ENCODE measurements at places on chromosomes 3 and 15.

GRCh38 chr3:125594125-125594524 lies 1.2 kb downstream of the OSBPL11 start:
- no peak for DNase-seq

GRCh38 chr3:45864760-45865519 lies 21.4 kb upstream of the CCR9 start:
- DNase-seq = no peak

DNA sequence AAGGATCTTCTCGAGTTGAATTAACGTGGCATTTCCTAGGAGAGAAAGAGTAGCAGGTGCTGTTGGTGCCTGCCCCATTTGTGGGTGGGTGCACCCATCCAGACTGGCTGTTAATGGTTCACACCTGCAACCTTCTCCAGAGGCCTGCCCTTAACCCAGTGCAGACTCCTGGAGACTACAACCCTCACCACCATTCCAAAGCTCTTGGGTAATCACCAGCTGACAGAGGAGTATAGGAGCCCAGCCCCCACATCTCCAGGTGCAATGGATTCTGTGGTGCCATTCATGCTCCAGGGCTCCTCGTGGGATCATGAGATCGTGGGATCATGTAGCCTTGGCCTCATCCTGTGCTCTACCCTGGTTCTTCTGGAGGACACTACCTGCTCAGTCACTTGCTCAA lies 60.2 kb downstream of the SEMA5B start:
- DNase-seq = no peak

- DNase-seq = no peak
Observed at GRCh38 chr15:89765694-89766093, 10.4 kb upstream of the MESP2 start.

DNA sequence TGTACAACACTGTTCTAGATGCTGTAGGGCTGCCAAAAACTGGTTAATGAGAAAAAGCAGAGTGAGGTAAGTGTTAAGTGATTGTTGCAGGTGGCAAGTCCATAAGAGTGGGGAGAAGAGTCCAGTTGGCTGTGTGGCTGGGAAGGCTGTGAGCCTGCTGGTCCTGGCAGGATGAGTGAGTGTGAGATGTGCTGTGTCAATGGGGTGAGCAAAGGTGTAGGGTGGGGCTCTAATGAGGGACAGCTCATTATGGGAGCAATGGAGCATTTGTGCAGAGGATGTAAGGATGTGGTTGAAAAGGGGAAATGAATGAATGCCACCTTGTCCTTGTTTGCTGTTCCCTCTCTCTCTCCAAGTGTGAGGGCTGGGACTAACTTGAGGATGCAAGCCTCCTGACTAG lies 145.3 kb upstream of the ROPN1 start:
- DNase-seq = peak; percentile 26

DNA sequence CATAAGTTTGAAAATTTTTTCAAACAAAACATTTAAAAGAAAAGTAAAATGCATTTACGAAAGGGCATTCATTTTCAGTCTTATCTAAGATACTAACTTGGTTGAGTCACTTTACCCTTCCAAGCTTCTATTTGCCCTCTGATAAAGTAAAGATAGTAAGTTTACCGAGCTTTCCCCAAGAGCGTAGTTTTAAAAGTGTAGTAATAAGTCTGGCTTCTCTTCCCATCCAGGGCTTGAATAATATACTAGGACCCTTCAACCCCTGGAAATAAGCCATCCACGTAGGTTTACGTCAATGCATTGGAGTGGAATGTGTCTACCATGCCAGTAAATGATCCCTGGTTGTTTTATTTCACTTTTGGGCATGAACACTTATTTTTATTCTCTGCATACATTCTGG lies 608.3 kb downstream of the NTRK3 start:
- no peak for DNase-seq

- DNase-seq = no peak
Observed at GRCh38 chr3:13240928-13241618, 167.8 kb upstream of the IQSEC1 start.

GRCh38 chr3:169846458-169847193 lies 23.1 kb downstream of the LRRC31 start:
- DNase-seq = no peak

- no peak for DNase-seq
Observed at GRCh38 chr3:156291272-156292123, 171.1 kb downstream of the KCNAB1 start.

- DNase-seq = no peak
Observed at GRCh38 chr15:92711457-92711831, 55.9 kb upstream of the FAM174B start.
